Fibroblast of skin of right biceps (primary cell): ENCODE measurements at places on chromosomes 12 and 14.

DNA sequence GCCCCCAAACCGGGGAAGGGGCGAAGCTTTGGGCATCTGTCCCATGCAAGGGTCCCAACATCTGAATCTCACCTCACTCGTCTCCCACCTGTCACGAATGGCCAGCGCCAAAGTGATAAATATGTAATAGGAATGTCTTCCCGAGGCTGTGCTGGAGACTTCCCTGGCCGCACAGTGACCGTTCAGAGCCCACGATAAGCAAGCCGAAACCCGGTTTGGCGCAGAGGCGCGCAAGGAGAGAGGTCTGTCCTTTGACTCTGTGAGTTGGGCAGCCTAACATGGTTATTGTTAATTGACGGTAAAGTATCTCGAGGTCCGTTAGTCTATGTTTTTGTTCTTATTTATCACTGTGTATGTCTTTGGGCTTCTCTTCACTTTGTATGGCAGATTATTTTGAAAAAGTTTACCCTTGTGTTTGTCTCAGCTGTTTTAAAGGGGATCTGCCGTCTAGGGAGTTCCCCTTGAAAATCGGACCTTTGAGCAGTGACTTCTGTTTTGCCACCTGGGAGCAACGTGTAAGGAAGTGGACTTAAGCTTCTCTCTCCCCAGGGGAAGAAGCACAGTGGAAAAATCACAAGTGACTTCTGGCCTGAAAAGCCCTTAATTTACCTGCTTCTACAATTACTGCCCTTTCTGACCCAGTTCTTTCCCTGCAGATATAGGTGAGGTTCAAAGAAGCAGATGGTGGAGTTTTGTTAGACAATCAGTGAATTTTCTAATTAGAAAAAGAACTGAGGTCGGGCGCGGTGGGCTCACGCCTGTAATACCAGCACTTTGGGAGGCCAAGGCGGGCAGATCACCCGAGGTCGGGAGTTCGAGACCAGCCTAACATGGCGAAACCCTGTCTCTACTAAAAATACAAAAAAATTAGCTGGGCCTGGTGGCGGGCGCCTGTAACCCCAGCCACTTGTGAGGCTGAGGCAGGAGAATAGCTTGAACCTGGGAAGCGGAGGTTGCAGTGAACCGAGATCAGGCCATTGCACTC lies 1.1 kb upstream of the TM9SF1 start:
- DNase-seq: no peak

DNA sequence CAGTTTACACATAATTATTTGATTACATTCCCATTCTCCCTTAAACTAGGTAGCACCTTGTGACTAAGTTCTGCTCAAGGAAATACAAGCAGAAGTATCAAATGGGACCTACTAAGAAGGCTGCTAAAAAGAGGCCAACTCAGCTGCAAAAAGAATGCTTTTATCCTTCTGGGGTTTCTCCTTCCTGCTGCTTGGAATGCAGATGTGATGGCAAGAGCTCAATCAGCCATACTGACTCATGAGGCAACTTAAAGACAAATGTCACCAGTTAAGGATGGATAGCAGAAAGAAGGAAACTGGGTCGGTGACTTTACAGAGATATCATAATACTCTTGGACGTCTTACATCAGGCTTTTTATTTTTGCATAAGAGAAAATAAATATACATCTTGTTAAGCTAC lies 38.0 kb upstream of the RAP1B start:
- peak; percentile 90 for DNase-seq

GRCh38 chr14:36513012-36513420 lies 7.0 kb downstream of the NKX2-1 start:
- DNase-seq: no peak

- no peak for DNase-seq
Observed at GRCh38 chr12:62922539-62922938, 12.4 kb downstream of the PPM1H start.

DNA sequence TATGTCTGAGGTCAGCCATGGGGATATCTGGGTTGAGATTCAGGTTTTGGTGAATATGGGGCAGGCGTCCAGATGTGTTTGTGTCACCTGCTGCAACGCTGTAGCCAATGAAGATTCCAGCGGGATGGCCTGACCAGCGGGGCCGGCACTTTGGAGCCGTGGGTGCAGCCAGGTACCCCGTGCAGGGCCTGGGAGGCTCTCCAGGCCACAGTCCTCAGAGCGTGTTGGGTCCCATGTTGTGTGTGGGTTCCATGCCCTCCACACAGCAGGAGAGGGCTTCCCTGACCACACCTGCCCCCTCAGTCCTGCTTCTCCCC lies 2.8 kb upstream of the TEX22 start:
- no peak for DNase-seq

- DNase-seq: peak; percentile 78
Observed at GRCh38 chr14:99568567-99569560, 35.1 kb downstream of the CCDC85C start.

DNA sequence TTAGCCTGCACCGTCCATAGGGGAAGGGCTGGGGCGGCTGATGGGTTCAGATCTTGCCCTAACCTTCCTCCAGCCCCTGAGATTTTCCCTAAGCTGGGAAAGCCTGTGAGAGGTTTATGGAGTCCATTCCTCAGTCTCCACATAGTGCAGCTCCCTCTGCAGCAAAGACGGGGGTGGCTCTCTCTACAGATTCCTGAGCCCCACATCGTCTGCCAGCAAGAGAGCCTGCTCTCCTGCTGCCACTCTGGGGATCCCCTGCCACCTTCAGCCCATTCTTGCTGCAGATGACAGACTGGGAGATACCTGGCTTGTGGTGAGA lies 3.1 kb downstream of the SMIM41 start:
- DNase-seq: no peak

DNA sequence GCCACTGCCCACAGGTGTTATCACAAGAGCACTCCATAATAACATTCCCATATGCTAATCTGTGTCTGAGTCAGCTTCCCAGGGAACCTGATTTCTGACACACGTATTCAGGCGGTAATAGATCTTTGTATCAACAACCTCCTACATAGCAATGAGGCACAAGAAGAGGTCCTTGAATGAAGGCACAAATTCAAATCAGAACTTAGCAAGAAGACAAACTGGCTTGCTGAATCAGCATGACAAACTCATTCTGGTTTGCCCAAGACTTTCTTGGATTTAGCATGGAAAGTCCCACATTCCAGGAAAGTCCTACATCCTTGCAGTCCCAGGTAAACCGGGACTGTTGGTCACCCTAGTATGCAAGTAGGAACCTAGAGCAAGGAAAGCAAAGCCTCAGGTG lies 33.9 kb upstream of the RNU6-7 start:
- DNase-seq: no peak

- DNase-seq: no peak
Observed at GRCh38 chr14:57970594-57970993, 104.7 kb upstream of the SLC35F4 start.

- no peak for DNase-seq
Observed at GRCh38 chr14:59244581-59244980, 56.1 kb downstream of the DAAM1 start.

- DNase-seq: peak; percentile 17
Observed at GRCh38 chr12:71601546-71601945, 62.1 kb downstream of the ZFC3H1 start.

GRCh38 chr14:104879983-104880565 lies 15.0 kb downstream of the CEP170B start:
- DNase-seq: no peak

GRCh38 chr12:58915634-58916033 lies 4.7 kb downstream of the LRIG3 start:
- peak; percentile 84 for DNase-seq

DNA sequence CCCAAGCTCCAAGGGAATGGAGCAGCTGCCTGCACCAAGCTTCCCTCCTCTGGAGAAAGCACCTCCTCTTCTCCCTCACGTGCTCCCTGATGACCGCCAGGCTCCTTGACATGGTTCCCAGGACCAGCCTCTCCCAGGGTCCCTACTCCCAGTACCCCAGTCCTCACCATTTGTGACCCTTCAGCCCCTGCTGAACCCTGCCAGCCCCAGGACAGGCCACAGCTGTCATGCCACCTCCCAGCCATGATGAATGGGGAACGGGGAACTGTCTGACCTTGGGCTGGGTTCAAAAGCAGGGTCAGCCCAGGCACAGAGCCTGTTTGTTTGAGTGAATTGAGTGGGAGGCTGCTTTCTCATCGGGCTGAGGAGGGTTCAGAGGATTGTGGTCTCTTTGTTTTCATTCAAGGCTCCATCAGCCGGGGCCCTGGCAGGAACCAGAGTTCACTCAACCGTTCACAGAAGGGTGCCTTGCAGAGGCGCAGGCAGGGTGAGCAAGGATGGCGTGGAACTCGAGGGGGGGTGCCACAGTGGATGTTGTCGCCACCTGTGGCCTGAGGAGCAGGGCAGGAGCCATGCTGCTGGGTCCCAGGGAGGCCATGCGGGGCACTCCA lies 344.5 kb upstream of the SFSWAP start:
- no peak for DNase-seq

DNA sequence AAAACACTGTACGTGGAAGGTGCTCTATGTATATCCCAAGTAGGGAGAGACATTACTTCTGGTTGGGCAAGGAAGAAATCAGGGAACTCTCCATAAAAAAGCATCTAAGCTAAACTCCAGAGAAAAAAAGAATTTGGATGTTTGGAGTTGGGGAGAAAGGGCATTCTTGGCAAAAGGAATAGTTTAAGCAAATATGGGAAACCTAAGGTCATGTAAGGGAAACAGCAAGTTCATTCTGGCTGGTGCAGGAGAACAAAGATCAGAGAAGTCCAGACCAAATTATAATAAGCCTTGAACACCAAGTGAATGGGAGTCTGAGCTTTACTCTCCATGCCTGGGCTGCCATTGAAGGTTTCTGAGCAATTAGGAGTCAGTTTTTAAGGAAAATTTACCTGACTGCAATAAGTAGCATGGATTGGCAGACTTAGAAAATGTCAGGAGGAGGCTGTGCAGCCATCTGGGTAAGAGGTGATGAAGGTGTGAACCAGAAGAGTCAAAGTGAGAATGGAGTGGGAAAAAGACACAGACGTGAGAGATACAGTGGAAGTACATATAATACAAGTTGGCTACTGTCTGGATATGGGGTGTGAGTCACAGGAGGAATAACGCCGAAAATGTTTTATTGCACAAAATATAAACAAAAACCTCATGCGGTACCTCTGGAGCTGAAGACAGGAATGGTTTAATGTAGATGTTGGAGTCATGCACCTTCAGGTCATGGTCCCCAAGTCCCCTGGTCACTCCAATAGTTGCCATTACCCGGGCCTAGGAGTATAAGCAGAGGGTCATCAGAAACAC lies 222.6 kb downstream of the MON2 start:
- DNase-seq: peak; percentile 26

- DNase-seq: no peak
Observed at GRCh38 chr14:68127166-68127565, 307.6 kb downstream of the RAD51B start.

- DNase-seq: no peak
Observed at GRCh38 chr12:120125792-120126634, 9.5 kb upstream of the RAB35 start.

GRCh38 chr12:62629971-62630739 lies 163.5 kb downstream of the MON2 start:
- DNase-seq: no peak
